ENCODE measurements at places on chromosomes 11 and 22. TPM values are rescaled to one million over a fixed set of nuclear protein-coding genes. Genes with fewer than 3 reads are reported as not detected.

Gene IGLL1
- total RNA-seq: not detected

Gene DCHS1
- total RNA-seq: 7.7 TPM

Gene RAG1
- total RNA-seq: 3.2 TPM

Gene RRAS2
- 150 TPM for total RNA-seq

Gene POU2AF2
- total RNA-seq: not detected

Gene MUC6
- not detected for total RNA-seq

Gene KRTAP5-9
- total RNA-seq: not detected

GRCh38 chr11:133598906-133599305 is 66.6 kb upstream of the OPCML start:
- no peak overlapping the region for H3K27ac ChIP-seq
- H3K36me3 ChIP-seq: no peaks in the 10 kb centered on the region
- H3K27me3 ChIP-seq: no peaks in the 10 kb centered on the region

- H3K36me3 ChIP-seq: no peaks in the 10 kb centered on the region
- no peaks in the 10 kb centered on the region for H3K27me3 ChIP-seq
- DNase-seq: no peak
Measured at GRCh38 chr11:30002157-30002785, 14.6 kb downstream of the KCNA4 start.

- DNase-seq: no peak
- no peak overlapping the region for H3K4me3 ChIP-seq
- no peaks in the 10 kb centered on the region for H3K27me3 ChIP-seq
- H3K27ac ChIP-seq: no peak overlapping the region
- peaks cover 25% of the 10 kb centered on the region for H3K4me1 ChIP-seq
Measured at GRCh38 chr11:96207459-96208449, 135.2 kb downstream of the MAML2 start.

- no peaks in the 10 kb centered on the region for H3K4me1 ChIP-seq
- H3K36me3 ChIP-seq: no peaks in the 10 kb centered on the region
- no peak overlapping the region for H3K4me3 ChIP-seq
- H3K27me3 ChIP-seq: no peaks in the 10 kb centered on the region
- DNase-seq: peak; percentile 27
- H3K27ac ChIP-seq: no peak overlapping the region
Measured at GRCh38 chr11:1401656-1402221, 12.0 kb downstream of the BRSK2 start.

DNA sequence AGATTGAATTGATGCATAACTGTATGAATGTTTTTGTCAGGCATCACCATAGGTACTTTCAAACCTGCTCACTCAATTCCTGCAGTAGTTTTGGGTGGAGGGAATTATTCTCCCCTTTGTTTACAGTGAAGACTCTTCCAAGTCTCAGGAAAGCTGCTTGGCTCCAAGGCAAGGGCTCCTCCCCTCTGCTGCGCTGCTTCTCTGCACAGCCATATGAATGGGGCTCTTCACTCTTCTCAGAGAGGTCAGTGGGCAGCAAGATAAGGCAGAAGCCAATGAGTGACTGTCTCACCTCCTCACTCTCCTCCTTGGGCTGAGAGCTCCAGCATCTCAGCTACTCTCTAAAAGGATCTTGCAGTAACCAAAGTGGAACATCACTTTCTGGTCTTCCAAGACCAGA is 165.7 kb upstream of the TTC12 start:
- no peak for DNase-seq
- no peak overlapping the region for H3K4me3 ChIP-seq
- H3K27ac ChIP-seq: no peak overlapping the region
- H3K27me3 ChIP-seq: no peaks in the 10 kb centered on the region

- H3K27ac ChIP-seq: no peak overlapping the region
- no peak for DNase-seq
- H3K4me1 ChIP-seq: no peaks in the 10 kb centered on the region
- H3K27me3 ChIP-seq: no peaks in the 10 kb centered on the region
- H3K36me3 ChIP-seq: no peaks in the 10 kb centered on the region
Measured at GRCh38 chr22:30743257-30744020, 48.8 kb downstream of the OSBP2 start.

DNA sequence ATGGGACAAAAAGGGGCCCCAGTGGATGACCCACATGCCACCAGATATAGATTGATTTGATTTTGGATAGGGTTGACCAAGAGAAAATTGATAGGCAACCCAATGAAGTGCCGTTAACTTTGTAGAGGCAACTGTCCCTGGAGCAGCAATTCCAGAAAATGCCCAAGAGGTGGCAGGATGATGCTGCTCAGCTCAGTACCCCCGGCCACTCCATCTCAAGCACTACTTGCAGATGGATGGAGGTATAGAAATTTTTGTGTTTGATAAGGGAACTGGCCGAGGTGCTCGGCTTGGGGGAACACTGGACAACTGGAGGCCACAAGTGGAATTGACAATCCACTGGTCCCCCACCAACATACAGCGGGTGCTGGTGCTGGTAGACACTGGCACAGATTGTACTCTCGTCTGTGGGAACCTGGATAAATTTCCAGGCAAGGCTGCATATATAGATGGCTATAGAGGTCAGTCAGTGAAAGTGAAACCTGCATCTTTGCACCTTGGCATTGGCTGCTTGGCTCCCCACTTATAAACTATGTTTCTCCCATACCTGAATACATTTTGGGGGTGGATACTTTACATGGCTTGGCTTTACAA is 86.3 kb downstream of the CCDC83 start:
- H3K36me3 ChIP-seq: no peaks in the 10 kb centered on the region
- peak; percentile 39 for DNase-seq
- H3K27ac ChIP-seq: no peak overlapping the region
- H3K4me1 ChIP-seq: no peaks in the 10 kb centered on the region

DNA sequence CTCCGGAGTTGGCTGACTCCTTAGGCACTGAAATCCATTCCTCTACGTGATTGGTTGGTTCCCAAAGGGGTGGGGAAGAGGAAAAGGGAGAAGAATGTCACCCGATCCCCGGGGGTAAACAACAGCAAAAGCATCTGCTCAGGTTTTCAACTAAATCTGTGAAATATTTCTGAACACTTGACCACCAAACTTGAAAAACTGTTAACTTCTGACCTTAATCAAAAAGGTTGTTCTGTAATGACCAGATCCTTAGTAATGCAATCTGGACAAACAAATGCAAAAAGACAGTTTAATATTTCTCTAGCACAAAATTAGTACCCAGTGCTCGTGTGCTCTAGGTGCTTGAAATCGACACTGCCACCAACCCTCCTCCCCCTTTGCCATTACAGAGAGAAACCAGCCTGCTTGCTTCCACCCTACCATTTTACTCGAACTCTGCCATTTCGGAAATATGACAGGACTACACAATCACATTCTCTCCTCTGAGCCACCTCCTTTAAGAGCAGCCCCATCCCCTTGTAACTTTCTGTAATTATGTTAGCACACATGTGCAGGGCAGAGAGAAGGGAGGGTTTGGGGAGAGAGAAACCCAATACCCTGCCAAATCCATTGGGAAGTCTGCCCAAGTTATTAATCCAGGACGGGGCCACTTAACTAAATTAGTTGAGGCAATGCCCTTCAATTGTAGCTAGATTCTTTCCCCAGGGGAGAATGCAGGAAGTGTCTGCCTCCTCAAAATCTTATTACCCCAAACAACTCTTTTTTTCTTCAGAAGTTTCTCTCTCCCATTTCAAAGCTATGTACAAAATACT is 113.8 kb downstream of the RBFOX2 start:
- H3K4me3 ChIP-seq: peak overlapping the region; percentile 58
- peaks cover 40% of the 10 kb centered on the region for H3K4me1 ChIP-seq
- H3K27me3 ChIP-seq: no peaks in the 10 kb centered on the region

DNA sequence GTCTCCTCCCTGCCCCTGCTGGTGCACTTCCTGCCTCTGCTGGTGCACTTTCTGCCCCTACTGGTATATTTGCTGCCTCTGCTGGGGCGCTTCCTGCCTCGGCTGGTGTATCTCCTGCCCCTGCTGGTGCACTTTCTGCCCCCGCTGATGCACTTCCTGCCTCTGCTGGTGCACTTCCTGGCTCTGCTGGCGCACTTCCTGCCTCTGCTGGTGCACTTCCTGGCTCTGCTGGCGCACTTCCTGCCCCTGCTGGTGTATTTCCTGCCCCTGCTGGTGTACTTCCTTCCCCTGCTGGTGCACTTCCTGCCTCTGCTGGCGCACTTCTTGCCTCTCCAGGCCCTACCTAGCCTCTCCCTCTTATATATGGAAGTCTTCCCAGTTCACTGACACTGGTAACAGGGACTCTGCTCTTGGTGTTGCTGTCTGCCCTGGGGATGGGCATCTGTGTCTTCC is 10.1 kb downstream of the MTFP1 start:
- H3K4me3 ChIP-seq: no peak overlapping the region
- no peak for DNase-seq
- H3K4me1 ChIP-seq: peaks cover 4% of the 10 kb centered on the region
- H3K36me3 ChIP-seq: no peaks in the 10 kb centered on the region
- H3K27ac ChIP-seq: no peak overlapping the region

DNA sequence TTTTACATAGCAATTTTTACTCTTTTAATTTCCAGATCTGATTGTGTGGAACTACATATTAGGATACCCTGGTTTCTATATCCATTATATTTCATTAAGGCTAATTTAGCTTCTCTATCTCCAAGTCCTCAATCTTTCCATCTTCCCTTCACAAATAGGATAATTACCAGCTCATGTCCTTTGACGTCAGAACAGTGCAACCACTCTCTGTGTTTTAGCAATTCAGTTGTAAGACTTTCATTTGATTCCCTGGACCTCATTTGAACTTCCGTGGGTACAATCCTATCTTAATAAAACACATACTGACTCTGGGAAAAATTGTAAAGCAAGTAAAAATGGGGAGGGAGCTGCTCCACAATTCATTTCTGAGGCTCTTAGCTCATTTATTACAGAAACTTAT is 52.8 kb downstream of the FAM76B start:
- no peaks in the 10 kb centered on the region for H3K27me3 ChIP-seq
- no peak overlapping the region for H3K27ac ChIP-seq
- DNase-seq: no peak
- H3K4me3 ChIP-seq: no peak overlapping the region

- no peaks in the 10 kb centered on the region for H3K36me3 ChIP-seq
- no peaks in the 10 kb centered on the region for H3K4me1 ChIP-seq
- DNase-seq: no peak
- no peaks in the 10 kb centered on the region for H3K27me3 ChIP-seq
- H3K27ac ChIP-seq: no peak overlapping the region
Measured at GRCh38 chr22:47580121-47580520, 817.7 kb downstream of the TBC1D22A start.

DNA sequence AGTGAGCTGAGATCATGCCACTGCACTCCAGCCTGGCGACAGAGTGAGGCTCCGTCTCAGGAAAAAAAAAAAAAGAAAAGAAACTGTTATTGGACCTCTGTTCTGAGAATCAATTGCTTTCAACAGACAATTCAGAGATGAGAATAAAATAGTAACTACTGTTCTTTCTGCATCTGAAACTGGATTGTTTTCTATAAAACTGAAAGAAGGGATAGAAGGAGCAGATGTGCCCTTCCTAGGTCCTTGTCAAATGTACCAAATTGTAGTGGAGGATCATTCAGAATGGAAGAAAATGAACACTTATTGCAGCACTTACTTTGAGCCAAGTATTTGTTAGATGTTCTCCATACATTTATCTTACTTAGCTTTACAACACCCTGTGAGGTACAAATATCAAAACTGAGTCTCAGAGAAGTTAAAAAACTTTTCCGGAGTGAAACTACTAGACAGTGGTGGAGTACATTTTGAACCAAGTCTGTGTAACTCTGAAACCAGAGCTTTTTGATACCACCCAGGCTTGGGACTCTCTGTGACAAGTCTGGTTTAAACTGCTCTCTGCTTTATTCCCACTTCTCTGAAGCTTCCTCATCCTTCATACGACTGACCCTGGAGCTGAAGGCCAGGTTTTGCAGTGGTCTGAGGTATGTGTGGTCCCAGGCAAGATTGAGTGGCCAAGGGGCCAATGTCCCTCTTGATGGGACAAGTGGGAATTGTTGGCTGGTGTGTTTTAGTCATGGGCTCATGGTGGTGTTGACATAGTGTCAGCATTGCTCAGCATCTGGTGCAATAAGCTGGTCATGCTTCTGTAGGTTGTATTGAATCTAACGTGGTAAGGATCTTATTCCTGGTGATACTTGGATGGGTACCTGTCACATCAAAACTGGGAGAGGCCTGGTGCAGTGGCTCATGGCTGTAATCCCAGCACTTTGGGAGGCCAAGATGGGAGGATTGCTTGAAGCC is 48.2 kb upstream of the CCDC134 start:
- no peak for DNase-seq
- H3K4me1 ChIP-seq: no peaks in the 10 kb centered on the region
- no peaks in the 10 kb centered on the region for H3K36me3 ChIP-seq
- H3K27me3 ChIP-seq: peaks cover 15% of the 10 kb centered on the region
- H3K27ac ChIP-seq: no peak overlapping the region

GRCh38 chr11:85961930-85962363 is 106.8 kb downstream of the CCDC83 start:
- peaks cover 3% of the 10 kb centered on the region for H3K4me1 ChIP-seq
- no peak overlapping the region for H3K4me3 ChIP-seq
- H3K27me3 ChIP-seq: no peaks in the 10 kb centered on the region
- peaks cover 62% of the 10 kb centered on the region for H3K36me3 ChIP-seq
- DNase-seq: peak; percentile 80

DNA sequence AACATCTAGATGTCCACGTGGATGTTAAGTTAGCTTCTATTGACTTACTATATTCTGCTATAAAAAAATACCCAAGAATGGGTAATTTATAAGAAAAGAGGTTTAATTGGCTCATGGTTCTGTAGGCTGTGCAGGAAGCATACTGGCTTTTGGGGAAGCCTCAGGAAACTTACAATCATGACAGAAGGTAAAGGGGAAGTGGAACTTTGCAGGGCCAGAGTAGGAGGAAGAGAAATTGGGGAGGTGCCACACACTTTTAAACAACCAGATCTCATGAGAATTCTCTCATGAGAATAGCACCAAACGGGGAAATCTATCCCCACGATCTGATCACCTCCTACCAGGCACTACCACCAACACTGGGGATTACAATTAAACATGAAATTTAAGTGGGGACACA is 689.3 kb downstream of the METTL15 start:
- no peak for DNase-seq
- H3K4me1 ChIP-seq: no peaks in the 10 kb centered on the region
- H3K4me3 ChIP-seq: no peak overlapping the region
- no peaks in the 10 kb centered on the region for H3K36me3 ChIP-seq
- no peaks in the 10 kb centered on the region for H3K27me3 ChIP-seq

DNA sequence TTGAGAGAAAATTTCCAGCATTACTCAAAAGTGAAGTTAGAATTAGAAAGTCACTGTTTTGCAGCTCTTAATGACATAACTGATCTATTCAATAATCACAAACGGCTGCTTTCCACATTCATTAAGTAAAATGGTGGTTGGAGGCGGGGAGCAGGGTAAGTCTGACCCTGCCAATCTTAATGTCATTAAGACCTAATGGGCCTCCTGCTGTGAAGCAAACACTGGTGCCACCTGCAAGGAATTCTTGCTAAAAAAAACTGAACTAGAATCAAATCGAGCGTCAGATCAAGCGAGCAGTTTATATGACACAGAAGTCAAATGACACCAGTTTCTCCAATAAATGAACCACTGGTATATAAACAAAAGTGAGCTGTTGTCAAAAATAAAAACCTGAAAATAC is 351.5 kb downstream of the BRD1 start:
- H3K27ac ChIP-seq: no peak overlapping the region
- no peaks in the 10 kb centered on the region for H3K27me3 ChIP-seq
- H3K36me3 ChIP-seq: no peaks in the 10 kb centered on the region
- DNase-seq: no peak

Measured in astrocyte (in vitro differentiated cells and primary cell).